ENCODE measurements at places on chromosomes 1 and 21.

- DNase-seq = no peak
Measured at GRCh38 chr1:174112489-174113162, 46.7 kb upstream of the RABGAP1L start.

GRCh38 chr1:25109531-25109951 is 122.8 kb downstream of the SYF2 start:
- no peak for DNase-seq

GRCh38 chr21:33185852-33186251 is 43.9 kb upstream of the IFNAR2 start:
- DNase-seq = no peak

DNA sequence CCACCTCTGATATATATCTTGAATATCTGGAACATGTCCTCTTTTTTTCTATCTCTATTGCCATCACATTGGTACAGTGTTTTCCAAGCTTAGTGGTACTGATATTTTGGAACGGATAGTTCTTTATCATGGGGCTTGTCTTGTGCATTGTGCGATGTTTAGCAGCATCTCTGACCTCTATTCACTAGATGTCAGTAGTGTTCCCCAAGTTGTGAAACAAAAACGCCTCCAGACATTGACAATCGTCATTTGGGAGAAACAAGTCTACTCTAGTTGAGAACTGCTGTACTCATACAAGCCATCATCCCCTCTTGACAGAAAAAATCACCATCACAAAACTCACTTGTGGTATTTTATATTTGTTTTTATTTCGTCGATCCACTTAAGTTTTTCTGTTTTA is 79.7 kb upstream of the CHODL start:
- no peak for DNase-seq

GRCh38 chr1:12539705-12540579 is 78.1 kb downstream of the DHRS3 start:
- DNase-seq = no peak

- DNase-seq = no peak
Measured at GRCh38 chr1:218165701-218166114, 119.4 kb upstream of the RRP15 start.

- DNase-seq = no peak
Measured at GRCh38 chr1:156578055-156578454, 1.5 kb upstream of the TTC24 start.

DNA sequence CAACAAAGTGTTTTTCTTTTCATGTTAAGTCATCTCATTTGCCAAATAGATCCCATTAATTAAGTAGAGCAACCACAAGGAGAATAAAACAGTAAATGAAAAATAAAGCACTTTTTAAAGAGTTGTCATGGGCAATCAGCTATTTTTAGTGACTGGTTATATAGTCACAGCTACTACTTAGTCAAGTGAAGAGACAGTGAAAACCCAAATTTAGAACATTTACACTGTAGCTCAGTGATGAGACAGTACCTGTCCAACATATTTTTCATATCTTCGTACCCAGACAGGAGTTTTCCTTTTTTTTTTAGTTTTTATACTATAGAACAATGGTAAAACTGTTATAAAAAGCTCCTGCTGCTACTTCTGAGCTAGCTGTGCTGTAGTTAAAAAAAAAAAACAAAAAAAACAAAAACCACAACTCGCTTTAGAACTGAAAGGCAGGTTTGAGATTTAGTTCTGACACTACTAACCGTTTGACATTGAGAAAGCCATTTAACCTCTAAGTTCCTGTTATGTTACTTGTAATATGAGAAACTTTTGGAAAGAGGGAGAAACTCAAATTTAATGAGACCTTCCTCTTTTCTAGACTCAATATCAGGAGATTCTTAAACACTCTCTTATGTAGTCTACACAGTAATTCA is 777.5 kb downstream of the ADGRL2 start:
- no peak for DNase-seq

DNA sequence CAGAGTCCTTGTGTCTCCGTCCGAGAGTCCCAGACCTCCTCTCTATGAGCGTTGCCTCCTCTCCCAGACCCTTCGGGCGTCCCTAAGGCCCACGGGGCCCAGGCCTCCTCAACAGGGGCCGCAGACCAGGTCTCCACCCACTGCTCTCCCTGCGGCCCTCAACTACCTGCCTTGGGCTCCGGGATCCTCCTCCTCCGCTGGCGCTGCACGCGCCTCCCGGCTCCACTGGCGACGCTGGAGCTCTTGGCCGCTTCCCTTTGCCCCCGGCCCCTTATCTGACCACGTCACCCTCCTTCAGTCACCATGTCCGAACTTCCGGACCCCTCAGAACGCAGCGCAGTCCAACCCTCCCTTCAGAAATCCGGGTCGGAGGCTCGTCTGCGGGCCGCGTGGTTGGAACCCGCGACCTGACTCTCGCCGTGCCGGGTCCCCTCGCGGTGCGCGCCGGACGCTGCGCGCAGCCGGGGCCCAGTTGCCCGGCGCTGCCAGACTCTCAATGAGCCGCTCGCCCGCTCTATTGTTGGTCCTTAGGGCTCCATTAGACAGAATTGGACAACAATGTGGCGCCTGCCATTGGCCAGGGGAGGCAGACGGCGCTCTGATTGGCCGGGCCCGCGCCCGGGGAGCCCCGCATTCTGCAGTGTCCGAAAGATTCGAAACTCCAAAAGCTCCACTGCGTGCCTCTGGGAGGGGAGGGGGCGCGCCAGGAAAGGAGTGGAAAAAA is at the start of gene DMRTA2:
Gene DMRTA2, minus strand, starts transcription at position 498 of the 724 bp plus-strand sequence. CDS start 1,907 bp downstream, outside the sequence.
- DNase-seq = no peak

- no peak for DNase-seq
Measured at GRCh38 chr21:17988102-17988437, 168.9 kb upstream of the C21orf91 start.

DNA sequence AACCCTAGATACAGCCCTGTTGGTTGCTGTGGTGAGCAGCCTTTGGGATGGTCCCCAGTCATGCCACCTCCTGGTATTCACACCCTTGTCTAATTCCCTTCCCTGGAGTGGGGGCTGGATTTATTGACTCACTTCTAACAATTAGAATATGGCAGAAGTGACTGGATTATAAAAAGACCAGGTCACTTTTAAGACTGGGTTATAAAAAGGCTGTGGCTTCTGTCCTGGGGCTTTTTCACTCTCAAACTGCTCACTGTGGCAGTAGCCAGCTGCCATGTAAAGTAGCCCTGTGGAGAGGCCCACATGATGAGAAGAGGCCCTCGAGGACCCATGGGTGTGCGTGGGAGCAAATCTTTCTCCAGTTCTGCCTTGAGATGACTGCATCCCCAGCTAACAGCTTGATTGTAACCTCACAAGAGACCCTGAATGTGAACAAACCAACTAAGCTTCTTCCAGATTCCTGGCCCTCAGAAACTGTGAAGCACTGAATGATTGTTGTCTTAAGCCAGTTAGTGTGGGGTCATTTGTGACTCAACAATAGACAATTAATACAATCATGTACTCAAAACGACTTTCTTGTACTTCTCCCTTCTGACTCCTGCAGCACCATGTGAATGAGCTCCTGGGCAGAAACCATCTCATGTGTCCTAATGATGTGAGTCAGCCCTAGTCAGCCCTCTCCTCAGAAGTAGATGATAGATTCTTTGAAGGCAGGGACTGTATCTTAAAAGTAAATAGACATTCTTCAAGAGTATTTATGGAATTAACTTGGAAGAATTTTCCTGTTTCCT is 234.9 kb downstream of the TNR start:
- no peak for DNase-seq

DNA sequence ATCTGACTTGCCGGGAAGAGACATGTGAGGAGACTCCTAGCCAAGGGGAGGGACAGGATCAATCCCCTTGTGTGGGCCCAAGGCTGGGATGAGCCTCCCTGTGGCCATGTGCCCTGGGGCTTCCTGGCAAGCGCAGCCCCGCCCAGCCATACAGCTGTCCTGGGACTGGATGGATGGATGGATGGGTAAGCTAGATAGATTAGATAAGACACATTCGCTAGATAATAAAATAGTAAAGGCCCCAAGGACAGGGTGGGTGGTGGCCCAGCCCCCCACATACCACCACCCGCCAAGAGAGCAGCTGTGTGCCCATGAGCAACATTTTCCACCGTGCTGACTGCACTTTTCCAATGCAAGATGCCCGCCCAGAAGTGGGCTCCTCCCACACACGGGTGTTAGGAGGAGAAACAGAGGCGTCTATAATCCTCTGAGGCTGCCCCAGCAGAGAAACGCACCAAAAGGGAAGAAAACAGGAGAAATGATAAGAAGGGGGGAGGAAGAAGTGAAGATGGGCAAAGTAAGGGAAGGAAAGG is 25.1 kb downstream of the ZBTB17 start:
- peak; percentile 77 for DNase-seq

- no peak for DNase-seq
Measured at GRCh38 chr1:211537253-211537652, 41.7 kb downstream of the SLC30A1 start.

DNA sequence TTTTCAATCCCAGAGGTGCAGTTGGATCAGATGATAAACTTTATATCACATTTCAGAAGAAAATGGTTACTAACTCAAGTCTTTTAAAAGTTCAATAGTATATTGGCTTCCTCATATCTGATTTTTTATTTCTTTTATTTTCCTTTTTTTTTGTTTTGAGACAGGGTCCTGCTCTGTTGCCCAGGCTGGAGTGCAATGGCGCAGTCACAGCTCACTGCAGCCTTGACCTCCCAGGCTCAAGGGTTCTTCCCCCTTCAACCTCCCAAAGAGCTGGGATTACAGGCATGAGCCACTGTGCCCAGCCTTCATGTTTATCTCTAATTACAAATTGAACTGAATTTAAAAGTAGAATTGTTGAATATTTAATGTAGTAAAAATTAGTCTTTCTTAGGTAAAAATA is 13.9 kb downstream of the FLVCR1 start:
- DNase-seq = no peak

DNA sequence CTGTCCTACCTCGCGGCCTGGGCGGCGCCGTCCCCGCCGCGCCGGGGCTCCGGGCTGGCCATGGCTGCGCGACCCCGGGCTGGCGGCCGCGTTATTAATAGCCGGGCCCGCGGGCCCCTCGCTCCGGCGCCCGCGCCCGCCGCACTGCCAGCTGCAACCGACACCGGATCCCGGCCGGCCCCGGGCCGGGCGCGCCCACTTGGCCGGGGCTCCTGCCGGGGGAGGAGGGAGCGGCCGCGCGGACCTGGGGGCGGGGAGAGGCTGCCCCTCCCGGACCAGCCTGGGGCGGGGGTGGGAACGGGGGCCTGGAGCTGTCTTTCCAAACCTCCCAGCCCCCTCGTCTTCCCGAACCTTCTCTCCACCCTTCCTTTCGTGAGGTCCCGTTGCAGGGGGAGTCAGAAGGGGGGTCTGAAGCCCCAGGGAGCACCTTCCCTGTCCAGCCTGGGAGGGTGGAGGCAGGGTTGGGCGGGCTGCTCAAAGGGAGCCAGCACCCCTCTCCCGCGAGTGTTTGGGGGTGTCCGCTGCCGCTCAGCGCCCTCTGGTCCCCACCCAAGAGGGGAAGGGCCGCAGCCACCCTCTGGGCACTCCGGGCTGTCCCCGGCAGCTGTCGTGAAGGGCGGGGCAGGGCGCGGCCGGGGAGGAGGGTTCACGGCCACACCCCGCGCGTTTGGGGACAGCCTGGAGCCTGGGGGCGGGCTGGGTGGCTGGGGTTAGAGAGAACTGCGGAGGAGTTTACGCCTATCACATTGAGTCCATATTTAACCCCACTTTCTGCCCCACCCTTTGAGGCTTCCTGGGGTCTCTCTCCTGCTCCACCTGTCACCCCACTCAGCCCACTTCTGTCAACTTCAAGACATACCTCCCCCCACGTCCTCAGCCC is at the start of gene SYNC:
Gene SYNC, minus strand, starts transcription at position 172 of the 880 bp plus-strand sequence. Its CDS starts 110 bp downstream, at position 62.
- no peak for DNase-seq

GRCh38 chr1:66571789-66572188 is 37.8 kb downstream of the SGIP1 start:
- DNase-seq = no peak

DNA sequence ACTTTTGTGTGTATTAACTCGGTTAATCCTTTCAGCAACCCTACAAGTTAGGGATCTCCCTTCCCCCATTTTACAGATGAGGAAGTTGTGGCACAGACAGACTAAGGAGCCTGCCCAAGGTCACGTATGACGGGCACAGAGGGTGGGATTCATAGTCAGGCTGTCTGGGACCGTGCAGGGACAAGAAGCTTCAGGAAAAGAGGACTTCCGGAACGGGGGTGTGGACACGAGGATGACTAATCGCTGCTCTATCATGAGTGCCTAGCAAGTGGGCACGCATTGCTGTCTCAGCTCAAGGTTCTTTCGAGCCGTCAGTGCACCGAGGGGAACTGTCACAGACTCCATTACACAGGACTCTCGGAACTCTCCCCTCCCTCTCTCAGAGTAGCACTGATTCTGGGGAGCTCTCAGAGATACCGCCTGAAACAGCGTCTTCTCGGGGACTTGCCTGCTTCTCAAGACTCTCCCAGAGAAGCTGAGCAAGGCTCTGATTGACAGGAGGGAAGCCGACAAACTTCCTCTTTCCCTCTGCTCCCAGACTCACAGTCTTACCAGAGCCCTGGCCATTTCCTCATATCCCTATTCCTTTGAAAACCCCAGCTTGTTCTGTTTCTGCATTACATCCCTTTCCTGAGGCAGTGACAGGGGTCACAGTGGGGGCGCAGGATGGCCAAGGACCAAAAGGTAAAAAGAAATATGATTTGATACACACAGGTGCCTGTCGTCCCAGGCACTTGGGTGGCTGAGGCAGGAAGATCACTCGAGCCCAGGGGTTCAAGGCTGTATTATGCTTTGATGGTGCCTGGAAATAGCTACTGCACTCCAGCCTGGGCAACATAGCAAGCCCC is 14.4 kb downstream of the FHAD1 start:
- no peak for DNase-seq

All from stimulated activated CD8-positive, alpha-beta memory T cell treated with anti-CD3 and anti-CD28 coated beads, Interleukin-4, amount 100 ng/mL, for 4 hours (primary cell).